ENCODE measurements at places on chromosomes 1 and 21.

- no peak for DNase-seq
Observed at GRCh38 chr1:65001231-65001792, 35.0 kb upstream of the JAK1 start.

DNA sequence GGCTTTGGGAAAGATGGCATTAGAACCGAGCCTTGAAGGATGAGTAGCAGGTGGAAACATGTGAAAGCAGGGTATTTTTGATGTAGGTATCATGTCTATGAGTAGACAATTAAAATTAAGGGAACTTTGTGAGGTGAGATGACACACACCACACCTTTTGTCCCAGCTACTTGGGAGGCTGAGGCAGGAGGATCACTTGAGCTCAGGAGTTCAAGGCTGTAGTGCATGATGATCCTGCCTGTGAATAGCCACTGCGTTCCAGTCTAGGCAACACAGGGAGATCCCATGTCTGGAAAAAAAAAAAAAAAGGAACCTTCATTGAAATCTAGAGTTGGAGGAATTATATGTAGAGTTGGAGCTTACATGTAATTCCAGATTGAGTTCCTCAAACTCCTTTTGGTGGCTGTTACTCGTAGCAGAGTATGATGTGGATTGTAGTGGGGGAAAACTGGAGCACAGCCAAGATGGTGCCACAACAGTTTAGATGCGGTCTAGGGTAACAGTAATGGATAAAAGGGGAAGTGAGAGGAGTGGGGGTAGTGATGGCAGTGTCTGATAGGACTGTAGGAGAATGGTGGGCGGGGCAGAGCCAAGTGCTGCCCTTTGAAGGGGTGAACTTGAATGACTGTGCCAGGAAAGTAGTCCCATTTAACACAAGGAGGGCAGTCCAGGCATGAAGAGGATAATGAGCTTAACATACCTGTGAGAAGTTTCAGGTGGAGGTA is 17.4 kb downstream of the AK4 start:
- DNase-seq = no peak

GRCh38 chr1:153070243-153070642 is 1.2 kb downstream of the SPRR2B start:
- DNase-seq = no peak

- DNase-seq = no peak
Observed at GRCh38 chr21:35504277-35504676, 455.2 kb upstream of the RUNX1 start.

- no peak for DNase-seq
Observed at GRCh38 chr1:14142397-14143100, 442.6 kb downstream of the PRDM2 start.

GRCh38 chr1:196567238-196567637 is 41.0 kb downstream of the KCNT2 start:
- DNase-seq = no peak

DNA sequence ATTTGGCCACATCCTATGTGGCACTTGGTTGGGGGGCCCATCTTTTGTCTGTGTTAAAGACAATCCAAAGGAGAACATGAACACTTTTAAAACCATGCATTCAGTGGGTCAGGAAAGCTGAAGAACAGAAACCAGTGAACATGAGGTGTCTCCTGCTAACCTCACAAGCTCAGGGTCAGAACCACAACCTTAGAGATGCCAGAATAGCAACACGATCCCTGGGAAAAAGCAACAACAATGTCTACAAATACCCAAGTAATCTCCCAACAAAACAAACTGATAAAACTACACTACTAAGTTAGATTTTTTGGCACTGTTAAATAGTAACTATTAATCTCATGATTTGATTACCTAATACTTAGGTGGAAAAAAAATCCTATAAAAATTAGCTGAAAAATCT is 34.1 kb upstream of the GNG4 start:
- no peak for DNase-seq

DNA sequence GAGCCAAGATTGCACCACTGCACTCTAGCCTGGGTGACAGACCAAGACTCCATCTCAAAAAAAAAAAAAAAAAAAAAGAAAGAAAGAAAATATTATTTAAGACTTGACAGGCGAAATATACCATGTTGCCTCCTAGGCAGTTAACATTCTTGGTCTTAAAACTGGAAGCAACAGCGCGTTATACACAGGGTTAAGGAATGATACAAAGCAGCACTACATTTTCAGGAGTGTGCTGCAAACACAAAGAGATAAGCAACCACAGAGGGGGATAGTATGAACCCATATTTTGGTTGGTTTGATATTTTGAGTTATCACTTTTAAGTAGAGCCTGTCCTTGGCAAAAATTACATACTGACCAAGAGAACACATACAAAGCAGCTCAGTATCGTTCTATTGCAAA is 25.1 kb downstream of the USP24 start:
- no peak for DNase-seq

DNA sequence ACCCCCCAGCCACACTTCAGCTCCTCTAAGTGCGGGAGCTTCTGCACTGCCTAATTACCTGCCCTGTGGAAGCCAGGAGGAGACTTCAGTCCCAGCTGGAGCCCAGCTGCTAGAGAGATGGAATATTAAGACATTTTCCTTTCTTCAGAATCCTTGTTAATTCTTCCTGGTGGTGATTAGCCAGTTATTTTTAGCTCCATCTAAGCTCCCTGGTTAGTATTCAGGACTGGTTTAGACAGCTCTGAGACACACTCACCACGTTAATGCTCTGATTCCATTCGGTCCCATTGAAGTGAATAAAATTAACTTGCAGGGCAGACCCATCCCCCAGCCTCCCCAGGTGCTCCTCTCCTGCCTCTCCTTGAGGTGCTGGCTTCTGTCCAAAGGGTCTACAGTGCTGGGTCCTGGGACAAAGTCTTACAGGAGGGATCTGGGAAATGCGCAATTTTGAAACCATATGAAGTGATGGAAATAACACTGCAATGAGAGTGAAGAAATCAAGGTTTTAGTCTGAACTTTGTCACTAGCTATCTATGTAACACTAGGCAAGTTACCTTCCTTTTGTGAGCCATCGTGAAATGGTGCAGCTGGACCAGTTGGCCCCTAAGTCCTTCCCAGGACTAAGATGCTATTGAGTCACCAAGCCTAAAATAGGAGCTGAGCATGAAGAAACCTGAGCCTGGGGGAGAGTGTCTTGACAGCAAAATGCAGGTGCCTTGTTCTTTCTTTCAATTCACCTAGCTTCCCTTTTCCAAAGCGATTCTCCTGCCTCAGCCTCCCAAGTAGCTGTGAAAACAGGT is 117.4 kb upstream of the ATP1A1 start:
- peak; percentile 21 for DNase-seq

- peak; percentile 61 for DNase-seq
Observed at GRCh38 chr21:35840197-35840799, 220.0 kb downstream of the SETD4 start.

DNA sequence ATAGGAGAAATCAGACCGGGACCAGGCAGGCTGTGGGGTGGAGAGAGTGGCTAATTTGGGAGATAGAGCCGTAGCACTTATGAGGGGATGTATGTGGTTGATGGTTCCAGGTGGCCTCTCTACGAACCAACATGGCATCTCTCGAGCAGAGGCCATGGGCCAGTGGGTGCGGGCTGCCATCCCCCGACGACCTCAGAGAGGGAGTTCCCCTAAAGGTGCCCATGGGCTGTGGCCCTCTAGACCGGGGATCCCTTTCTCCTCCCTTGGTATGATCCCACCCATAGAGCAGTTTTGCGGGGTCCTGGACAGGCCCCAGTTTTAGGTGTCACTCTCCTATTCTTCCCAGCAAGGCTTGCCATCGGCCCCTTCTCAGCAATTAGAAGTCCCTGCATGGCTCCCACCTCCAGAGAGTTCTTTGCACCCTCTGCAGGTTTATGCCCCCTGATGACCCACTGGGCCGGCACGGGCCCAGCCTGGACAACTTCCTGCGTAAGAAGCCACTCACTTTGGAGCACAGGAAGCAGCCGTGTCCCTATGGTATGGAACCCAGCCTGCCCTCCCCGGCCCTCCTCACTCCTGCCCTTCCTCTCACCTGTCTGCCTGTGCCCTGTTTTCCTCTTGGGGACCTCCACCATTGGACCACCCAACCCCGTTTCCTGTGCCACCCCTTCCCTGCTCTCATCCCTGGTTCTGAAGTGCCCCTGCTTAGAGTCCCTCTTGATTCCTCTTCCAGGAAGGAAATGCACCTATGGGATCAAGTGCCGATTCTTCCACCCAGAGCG is 7.8 kb downstream of the ZC3H12A start:
- no peak for DNase-seq

DNA sequence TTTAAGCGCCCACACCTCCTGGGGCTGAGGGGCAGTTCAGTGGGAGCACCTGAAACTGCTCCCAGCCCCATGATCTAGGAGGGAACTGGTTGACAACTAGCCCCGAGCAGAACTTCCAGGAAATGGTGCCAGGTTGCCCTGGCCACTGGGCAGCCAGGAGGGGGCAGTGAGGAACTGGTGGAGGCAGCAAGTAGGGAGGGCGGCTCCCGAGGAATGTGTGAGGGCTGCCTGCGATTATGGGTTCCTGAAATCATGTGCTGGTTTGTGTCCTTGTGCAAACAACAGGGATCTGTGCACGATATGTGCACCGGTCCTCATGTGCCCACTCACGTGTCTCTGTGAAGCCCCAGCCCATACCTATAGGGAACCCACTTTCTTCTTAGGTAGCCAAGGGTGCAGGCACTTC is 9.9 kb downstream of the GPR3 start:
- DNase-seq = peak; percentile 30

DNA sequence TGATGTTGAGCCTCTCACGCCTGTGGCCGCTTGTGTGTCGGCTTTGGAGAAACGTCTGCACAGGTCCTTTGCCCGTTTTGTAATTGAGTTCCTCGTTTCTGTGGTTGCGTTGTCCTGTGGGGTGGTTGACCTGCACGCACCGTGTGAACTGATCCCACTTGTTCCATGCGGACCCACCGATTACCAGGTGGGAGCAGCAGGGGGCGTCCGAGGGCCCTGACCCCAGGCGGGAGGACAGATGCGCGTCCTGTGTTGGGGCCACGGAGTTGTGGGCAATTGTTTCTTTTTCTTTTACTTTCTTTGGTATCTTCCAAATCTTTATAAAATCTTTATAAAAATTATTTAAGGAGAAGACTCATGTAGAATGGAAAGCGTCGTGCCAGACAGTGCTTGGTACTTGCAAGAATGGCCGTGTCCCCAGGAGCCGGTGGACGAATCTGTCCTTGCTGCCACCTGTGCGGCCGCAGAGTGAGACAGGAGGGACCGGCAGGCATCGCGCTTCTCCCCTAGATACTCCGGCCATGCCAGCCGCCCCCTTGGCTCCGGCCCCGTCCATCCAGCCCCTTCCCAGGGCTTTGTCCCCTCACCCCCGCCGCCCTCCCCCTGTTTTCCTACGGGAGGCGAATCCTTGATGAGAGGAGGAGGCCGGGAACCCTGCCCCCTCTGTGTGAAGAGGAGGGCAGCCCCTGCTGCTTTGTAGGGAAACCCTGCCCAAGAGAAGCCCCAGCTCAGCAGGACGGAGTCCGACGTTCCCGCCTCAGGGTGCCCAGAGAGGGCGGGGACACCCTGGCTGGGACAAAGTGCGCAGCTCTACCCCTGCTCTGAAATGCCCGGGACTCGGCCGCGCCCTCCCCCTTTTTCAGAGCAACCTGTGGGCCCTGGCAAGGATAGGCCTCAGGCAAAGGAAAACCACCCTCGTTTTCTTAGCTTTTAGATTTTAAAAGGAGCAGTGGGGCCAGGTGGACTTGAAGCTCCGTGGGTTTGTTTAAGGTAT is 41.7 kb downstream of the PRKCZ start:
- DNase-seq = no peak

DNA sequence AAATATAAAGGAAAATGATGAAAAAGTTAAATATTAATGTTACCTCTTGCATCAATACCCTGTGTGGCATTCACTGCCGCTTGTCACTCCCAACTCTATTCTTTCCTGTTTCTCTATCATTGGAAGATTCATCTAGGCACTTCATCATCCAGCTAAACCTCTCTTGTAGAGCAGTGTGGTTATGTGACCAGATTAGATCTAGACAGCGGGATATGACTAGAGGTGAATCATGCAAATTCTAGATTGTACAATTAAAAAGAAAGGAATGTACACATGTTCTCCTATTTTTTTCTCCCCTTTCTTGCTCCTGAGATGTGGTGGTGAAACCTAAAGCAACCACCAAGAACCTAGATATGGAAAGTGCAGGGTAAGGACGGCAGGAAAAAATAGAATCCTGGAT is 174.1 kb downstream of the LBR start:
- DNase-seq = peak; percentile 87

DNA sequence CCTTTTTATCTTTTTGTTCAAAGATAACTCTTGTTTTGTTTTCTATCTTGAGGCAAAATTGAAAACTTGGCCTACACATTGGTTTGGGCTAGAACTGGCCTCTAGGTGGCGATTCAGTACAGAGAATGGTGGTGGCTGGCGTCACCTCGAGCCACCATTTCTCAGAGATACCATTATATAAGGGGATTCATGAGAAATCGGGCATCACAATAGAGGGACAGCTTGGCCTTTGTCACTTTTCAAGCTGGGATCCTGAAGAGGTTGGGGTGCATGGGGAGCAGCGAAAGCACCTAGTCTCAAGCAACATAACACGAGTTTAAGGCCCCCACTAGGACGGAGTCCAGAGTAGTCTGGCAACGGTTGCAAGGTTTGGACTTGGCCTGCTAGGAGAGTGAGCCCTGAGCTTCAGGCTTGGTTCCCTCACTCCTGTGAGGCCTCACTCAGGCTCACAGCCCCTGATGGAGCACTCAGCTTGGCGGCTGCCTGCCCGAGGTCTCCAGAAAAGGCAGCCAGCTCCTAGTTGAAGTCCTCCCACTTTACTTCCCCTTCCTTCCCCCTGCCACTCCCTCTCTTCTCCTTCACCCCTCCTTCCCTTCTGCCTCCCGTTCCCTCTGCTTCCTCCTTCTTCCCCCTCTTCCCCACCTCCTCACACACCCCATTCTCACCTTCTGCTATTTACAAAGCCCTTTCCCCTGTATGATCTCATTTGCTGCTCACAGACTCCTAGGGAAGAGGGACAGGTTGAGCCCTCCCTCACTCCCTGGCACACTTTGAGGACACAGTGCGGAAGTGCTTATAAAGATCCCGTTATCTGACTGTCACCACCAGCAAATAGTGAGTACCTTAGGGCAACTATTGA is 67.8 kb downstream of the LRIG2 start:
- DNase-seq = peak; percentile 42

GRCh38 chr1:87362834-87363426 is 34.2 kb downstream of the LMO4 start:
- no peak for DNase-seq

- DNase-seq = no peak
Observed at GRCh38 chr1:161531986-161532643, 7.8 kb downstream of the HSPA6 start.

GRCh38 chr1:65176056-65176450 is 28.1 kb downstream of the AK4 start:
- DNase-seq = no peak

DNA sequence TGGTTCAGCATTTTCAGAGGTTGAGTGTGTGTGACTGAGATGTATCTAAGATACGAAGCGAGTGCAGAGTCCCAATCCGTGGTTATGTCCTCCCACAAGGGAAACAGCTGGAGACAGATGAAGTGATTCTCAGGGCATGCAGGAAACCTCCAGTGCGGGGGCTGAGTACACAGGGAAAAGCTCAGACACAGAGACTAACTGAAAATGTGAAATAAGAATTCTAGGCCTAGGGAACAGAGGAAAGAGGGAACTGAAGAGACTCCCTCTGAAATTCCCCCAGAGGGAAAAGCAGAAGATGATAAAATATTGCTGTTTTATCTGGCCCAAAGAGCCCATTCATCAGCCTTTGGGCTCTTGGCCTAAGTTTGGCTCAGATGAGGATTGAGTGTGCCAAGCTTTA is 116.8 kb downstream of the LRRC53 start:
- DNase-seq = no peak

Measured in RCC 7860 (cell line).